ENCODE measurements at places on chromosomes 6 and 20.

DNA sequence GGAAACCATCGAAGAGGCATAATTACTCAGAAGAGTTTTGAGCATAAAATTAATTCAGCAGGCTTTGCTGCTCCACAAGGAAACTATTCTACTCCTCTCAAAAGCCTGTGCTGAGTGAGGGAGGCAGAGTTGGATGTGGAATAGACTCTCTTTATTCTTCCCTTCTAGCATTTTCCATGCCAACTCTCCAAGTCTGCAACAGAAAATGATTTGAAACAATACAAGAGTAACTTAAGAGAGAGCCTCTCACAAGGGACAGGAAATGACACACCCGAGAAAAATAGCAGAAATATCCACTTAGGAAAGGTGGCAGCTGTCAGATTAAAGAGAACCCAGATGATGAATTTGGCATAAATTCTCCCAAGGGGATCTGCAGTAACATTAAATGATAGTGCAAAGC lies 26.3 kb upstream of the LAMP5 start:
- H3K36me3 ChIP-seq, result no peaks in the 10 kb centered on the region
- no peak overlapping the region for H3K27ac ChIP-seq
- no peak for DNase-seq
- H3K4me1 ChIP-seq, result peaks cover 9% of the 10 kb centered on the region
- H3K27me3 ChIP-seq, result no peaks in the 10 kb centered on the region

DNA sequence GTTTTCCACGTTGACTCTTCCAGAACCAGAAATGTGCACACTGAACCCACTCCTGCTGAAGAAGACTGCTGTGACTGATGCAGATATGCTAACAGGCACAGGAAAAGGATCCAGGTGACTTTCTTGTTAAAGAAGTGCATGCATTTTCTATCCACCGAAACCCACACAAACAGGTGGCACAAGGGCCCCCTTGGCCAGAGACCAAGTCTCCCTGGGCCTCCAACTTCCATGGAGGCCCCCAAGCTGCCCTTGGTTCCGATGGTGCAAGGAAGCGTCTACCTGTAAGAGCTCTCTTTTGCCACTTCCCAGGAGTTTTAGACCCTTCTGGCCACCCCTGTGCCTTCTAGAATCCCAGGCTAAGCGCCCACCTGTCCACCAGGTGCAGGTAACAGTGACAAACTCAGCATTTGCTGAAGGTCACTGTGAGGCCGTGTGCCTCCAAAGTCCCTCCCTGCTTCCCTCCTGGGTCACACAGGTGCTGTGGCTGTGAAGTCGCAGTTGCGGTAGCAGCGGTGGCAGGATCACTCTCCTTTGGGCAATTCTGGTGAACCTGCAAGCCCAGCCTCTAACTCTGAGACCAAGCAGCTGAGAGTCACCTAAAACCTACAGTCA lies 134.8 kb downstream of the PXDC1 start:
- no peak overlapping the region for H3K4me3 ChIP-seq
- no peak overlapping the region for H3K27ac ChIP-seq
- H3K36me3 ChIP-seq, result no peaks in the 10 kb centered on the region
- no peak for DNase-seq
- no peaks in the 10 kb centered on the region for H3K4me1 ChIP-seq

- no peaks in the 10 kb centered on the region for H3K36me3 ChIP-seq
- peaks cover 24% of the 10 kb centered on the region for H3K27me3 ChIP-seq
- no peak overlapping the region for H3K27ac ChIP-seq
- no peak overlapping the region for H3K4me3 ChIP-seq
- no peaks in the 10 kb centered on the region for H3K4me1 ChIP-seq
Observed at GRCh38 chr20:38308047-38308438, 4.1 kb downstream of the BPI start.

GRCh38 chr6:47170617-47170947 lies 128.4 kb upstream of the ADGRF1 start:
- no peaks in the 10 kb centered on the region for H3K4me1 ChIP-seq
- DNase-seq, result no peak
- no peak overlapping the region for H3K4me3 ChIP-seq
- no peaks in the 10 kb centered on the region for H3K27me3 ChIP-seq

DNA sequence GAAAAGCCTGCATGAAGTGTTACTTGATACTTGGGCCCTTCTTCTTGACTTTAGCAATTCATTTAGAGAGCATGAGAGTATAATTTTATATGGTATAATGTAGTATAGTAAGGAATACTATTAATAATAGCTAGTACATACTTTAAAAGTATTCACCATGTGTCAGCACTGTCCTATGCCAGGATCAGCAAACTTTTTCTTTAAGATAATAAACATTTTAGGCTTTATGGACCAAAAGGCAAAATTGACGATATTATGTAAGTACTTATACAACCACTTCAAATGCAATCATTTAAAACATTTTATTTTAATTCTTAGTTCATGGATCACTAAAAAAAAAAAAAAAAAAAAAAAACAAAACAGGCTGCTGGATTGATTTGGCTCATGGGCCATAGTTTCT lies 163.9 kb downstream of the IBTK start:
- H3K27me3 ChIP-seq, result no peaks in the 10 kb centered on the region
- peaks cover 8% of the 10 kb centered on the region for H3K4me1 ChIP-seq
- no peak overlapping the region for H3K4me3 ChIP-seq
- no peak for DNase-seq
- no peak overlapping the region for H3K27ac ChIP-seq

- peak overlapping the region; percentile 99 for H3K27ac ChIP-seq
- no peaks in the 10 kb centered on the region for H3K27me3 ChIP-seq
- H3K36me3 ChIP-seq, result no peaks in the 10 kb centered on the region
- peaks cover 50% of the 10 kb centered on the region for H3K4me1 ChIP-seq
- peak overlapping the region; percentile 95 for H3K4me3 ChIP-seq
- DNase-seq, result no peak
Observed at GRCh38 chr6:125745281-125746018, 4.0 kb upstream of the HEY2 start.

DNA sequence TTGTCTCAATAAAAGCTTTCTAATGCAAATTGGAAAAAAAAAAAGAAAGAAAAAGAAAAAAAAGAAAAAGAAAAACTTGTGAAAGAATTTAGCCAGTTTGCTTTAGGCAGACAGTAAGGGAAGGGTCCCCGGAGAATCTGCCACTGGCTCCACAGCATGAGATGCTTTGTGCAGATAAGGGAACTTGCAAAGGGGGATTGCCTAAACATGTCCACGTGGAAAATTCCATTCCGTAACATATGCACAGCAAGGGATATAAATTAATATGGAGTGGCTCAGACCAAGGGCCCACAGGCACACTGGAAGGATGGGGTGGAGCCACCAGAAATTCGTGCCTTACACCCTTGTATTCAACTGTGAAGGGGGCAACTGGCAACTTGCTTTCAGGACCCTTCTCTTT lies 45.4 kb downstream of the MKKS start:
- no peaks in the 10 kb centered on the region for H3K27me3 ChIP-seq
- DNase-seq, result no peak
- no peak overlapping the region for H3K4me3 ChIP-seq
- no peaks in the 10 kb centered on the region for H3K36me3 ChIP-seq
- H3K4me1 ChIP-seq, result no peaks in the 10 kb centered on the region

- H3K27ac ChIP-seq, result peak overlapping the region; percentile 57
- no peak for DNase-seq
- H3K4me1 ChIP-seq, result peaks cover 87% of the 10 kb centered on the region
- no peaks in the 10 kb centered on the region for H3K27me3 ChIP-seq
Observed at GRCh38 chr20:17960927-17961586, 7.5 kb downstream of the SNX5 start.

DNA sequence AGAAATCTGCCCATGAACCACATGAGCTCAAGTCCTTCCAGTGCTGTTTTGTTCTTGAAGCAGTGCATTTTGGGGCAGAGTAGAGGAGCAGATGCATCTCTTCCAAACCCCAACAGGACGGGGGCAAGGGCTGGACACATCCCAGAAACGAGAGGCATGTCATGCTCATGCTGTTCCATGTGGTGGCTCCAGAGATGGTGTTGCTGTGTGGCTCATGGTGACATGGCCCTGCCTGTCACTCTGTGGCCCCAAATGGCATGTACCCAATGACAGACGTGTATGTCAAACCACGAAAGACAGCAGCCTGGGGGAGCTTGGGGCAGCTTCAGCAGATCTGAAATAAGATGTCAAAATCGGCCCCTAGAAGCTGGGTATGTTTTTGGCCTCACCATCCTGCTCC lies 46.3 kb downstream of the NRN1 start:
- no peak overlapping the region for H3K4me3 ChIP-seq
- H3K27me3 ChIP-seq, result no peaks in the 10 kb centered on the region
- no peaks in the 10 kb centered on the region for H3K4me1 ChIP-seq
- DNase-seq, result no peak
- H3K27ac ChIP-seq, result no peak overlapping the region

DNA sequence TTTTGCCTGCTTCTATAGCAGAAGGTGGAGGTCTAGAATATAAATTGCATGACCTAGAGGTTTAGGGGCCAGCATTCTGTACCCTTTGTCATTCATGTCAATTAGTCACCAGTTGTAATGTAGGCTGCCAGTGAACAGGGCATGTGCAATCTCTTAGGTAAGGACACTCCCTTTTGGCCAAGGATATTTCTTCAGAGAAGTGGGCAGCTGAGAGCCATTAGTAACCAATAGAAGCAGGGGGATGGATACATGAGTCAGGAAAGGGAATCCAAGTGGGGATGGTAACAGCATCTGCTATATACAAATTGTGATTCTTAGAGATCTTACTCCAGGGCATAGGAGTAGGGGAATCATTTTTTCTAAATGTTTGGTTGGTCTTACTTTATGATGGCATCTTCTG lies 494.2 kb upstream of the JAG1 start:
- no peaks in the 10 kb centered on the region for H3K4me1 ChIP-seq
- no peak overlapping the region for H3K27ac ChIP-seq
- H3K27me3 ChIP-seq, result no peaks in the 10 kb centered on the region
- H3K36me3 ChIP-seq, result no peaks in the 10 kb centered on the region

DNA sequence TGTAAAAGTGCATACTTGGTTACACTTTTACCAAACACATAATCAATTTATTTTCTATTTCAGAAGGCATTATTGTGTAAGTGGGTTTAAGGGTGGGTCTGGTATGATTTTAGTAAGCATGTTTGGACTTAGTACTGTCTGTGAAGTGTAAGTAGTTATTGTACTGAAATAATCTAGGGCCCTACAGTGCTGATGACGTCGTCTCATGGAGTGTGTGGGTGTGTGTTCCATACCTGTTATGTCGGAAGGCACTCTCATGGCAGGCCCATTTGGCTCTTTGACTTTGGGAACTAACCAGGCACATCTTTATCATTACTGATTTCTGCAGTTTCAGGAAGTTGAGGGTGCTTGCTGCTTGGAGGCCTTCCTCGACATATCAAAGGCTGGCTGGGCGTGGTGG lies 155.1 kb downstream of the SASH1 start:
- DNase-seq, result no peak
- no peaks in the 10 kb centered on the region for H3K27me3 ChIP-seq
- peaks cover 52% of the 10 kb centered on the region for H3K4me1 ChIP-seq
- H3K4me3 ChIP-seq, result no peak overlapping the region

- H3K4me3 ChIP-seq, result no peak overlapping the region
- H3K4me1 ChIP-seq, result no peaks in the 10 kb centered on the region
- no peak for DNase-seq
- H3K27ac ChIP-seq, result no peak overlapping the region
Observed at GRCh38 chr6:21935561-21936028, 342.0 kb downstream of the SOX4 start.

- H3K27ac ChIP-seq, result no peak overlapping the region
- H3K4me3 ChIP-seq, result no peak overlapping the region
- DNase-seq, result no peak
- H3K4me1 ChIP-seq, result no peaks in the 10 kb centered on the region
- no peaks in the 10 kb centered on the region for H3K36me3 ChIP-seq
Observed at GRCh38 chr20:61408951-61409740, 157.1 kb downstream of the CDH4 start.

DNA sequence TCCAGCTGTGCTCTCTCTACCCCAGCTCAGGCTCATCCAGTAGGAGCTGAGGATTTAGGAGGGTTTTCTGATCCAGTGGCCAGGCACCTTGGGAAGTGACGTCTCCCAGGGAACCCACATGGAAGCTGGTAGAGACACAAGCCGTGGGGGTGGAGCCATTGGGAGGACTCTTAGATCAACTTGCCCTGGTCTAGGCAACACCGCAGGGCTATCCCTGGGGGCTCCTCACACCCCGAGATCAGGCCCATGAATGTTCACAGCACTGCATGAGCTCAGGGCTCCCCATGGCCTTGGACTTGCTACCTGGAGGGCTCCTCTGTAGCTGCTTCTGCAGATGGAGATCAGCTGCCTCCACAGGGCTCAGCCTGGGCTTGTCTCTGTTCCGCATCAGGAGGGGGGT lies 112.1 kb downstream of the CDH4 start:
- no peaks in the 10 kb centered on the region for H3K27me3 ChIP-seq
- no peaks in the 10 kb centered on the region for H3K36me3 ChIP-seq
- no peak overlapping the region for H3K4me3 ChIP-seq
- H3K27ac ChIP-seq, result no peak overlapping the region
- H3K4me1 ChIP-seq, result no peaks in the 10 kb centered on the region

DNA sequence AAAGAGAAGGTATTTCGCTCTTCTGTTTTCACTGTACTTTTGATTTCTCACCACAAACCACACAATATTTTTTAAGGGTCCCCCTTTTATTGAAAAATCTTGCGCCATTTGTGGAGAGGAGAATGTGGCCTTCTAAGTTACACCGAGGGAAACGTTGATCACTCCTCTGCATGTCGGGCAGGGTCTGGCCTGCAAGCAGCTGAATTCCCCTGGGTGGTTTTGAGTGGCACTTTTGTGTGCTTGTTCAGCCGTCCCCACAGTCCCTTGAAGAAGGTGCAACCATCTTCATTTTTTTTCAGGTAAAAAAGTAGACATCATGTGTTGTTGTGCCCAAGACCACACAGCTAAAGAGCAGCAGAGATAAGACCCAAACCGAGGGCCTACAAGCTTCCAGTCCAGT lies 6.1 kb downstream of the GPR31 start:
- peaks cover 19% of the 10 kb centered on the region for H3K27me3 ChIP-seq
- no peak for DNase-seq
- H3K36me3 ChIP-seq, result no peaks in the 10 kb centered on the region
- no peak overlapping the region for H3K27ac ChIP-seq
- no peak overlapping the region for H3K4me3 ChIP-seq
